Right ventricle myocardium inferior (tissue), 1 donor: ENCODE measurements at places on chromosomes 11 and 22.

- no peak for DNase-seq
Observed at GRCh38 chr22:50267591-50268390, 2.4 kb downstream of the MAPK11 start.

GRCh38 chr11:63978551-63979239 is 4.3 kb downstream of the COX8A start:
- no peak for DNase-seq

DNA sequence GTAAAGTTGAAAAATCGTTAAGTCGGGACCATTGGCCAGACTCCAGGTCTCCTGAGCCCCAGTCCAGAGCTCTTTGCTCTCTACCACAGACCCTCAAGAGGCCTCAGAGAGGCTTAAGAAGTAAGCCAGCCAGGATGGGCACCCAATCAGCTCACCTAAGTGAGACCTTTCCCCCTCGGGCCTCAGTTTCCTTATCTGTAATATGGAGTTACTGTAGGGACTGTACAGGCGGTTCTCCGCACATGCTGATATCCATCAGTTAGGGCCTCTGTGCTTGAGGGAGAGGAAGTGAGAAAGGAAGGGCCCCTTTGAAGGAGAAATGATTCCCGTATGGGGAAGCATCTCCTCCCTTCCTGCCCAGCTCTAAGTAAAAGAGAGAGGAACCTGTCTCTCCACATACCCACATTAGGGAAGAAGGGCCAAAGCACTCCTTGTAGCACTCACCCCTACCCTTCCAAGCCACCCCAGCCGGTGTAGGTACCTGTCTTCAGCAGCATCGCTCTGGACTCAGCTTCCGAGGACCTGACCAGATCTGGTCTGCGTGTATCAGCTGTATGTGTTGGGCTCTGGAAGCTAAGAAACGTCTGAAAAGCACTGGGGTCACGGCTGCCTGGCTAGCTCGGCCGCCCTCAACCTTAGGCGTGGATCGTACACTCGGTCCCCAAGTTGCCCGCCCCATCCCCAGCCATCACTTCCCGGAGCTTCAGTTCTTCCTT is 653 bp downstream of the NAGA start:
- DNase-seq = no peak

DNA sequence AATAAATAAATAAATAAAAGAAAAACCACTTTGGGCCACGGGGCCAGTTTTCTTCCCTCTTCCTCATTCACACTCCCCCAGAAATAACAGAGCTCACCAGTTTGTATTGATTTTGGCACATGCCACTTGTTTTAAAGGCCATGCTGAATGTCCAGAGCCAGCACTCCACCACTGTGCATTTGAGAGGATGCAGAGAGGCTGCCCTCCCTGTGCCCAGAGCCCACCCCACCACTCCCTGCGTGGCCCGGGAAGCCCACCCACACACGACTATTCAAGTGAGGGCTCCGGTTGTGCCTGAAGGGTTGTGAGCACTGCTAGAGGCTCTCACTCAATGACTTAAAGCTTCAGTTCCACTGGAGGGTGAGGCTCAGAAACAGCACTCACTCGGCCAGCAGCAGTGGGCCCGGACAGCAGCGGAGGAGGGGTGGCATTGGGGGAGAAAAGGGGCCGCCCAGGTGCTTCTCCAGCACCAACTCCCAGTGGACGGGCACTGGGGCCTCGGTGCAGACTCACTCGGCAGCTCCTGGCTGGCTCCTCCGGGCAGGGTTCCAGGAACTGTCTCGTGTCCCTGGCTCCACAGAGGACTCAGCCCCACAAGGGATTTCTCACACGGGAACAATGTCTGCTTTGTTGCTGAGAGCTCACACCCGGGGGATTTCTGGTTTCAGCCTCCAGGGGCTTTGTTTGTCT is 112.7 kb downstream of the SHANK2 start:
- DNase-seq = no peak

DNA sequence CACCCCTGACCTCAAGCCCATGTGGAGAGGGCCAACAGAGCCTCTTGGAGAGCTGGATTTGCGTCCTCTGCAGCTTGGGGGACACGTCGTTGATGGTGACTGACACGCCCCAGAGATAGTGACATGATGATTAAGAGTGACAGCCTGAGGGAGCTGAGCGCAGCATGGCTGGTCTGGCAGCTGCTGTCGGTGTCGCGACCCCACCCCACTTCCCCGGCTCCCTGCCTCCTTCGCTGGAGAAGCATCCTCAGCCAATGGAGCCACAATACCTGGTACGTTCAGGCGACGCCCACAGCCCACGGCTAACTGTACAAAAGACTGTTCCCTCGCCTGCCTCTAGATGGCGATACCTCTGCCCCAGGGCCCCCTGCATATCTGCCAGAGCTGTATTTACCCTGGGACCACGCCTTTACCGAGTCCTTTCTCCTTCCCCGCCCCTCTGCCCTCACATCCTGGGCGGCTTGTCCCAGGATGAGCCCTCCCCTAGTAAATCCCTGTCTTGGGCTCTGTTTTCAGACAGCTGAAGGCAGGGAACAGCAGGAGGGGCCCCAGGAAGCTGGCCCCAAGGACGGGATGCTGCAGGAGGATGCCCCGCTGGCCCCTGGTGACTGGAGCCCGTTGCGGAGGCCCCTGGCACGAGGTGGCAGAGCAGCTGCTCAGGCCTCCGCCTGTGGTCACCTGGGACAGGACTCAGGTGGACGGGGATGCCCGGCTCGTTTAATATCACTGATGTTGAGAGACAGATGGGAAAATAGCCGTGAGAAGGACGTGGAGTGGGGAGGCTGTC is 90.6 kb downstream of the RPS6KA4 start:
- DNase-seq = peak; percentile 79

DNA sequence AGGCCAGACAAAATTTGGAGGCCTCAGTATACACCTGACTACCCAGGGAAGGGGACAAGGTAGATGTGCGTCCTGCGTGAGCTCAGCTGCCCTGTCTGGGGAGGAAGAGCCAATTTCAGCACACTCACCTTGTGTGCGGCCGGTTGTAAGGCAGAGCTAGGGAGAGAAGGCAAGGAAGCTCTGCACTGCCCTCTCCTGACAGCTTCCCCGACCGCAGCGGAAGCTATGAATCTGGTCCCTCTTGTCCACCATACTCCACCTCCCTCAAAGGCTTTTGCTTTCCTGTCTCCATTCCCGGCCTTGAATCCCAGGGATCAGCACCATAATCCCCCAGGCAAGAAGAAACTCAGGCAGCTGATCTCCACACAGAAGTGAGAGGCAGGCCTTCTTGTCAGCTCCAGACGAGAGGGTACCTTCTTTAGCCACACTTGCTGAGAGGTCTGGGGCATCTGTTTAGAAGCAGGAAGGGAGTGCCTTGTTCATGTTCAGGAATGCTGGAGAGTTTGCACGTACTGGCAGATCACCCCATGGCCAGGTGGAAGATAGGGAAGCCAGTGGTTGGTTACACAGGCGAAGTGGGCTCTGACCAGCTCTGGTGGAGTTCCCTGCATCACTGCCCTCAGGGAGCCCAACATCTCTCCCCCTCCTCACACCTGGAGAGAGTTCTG is 62.5 kb downstream of the FEZ1 start:
- DNase-seq = no peak

DNA sequence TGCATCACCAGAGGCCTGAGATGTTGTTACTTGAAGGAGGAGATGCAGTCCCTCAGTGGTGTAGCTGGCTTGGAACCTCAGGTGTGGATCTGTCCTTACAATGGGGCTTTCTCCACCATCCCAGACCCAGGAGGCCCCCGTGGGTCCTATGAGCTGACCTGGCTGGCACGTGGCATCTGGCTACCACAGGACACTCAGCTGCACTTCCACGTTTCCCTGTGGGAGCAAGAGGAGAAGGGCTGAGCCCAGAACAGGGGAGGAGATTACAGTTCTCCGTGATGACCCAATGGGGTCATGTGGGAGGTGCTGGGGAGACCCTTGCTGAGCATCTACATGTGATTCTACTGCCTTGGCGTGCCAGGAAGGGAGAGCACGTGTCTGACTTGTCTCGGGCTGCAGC is 1448.4 kb downstream of the TBC1D22A start:
- no peak for DNase-seq
